Stimulated activated CD8-positive, alpha-beta memory T cell treated with anti-CD3 and anti-CD28 coated beads, Interleukin-15, amount 100 ng/mL, for 1 hour (primary cell): ENCODE measurements at places on chromosomes 7 and 10.

DNA sequence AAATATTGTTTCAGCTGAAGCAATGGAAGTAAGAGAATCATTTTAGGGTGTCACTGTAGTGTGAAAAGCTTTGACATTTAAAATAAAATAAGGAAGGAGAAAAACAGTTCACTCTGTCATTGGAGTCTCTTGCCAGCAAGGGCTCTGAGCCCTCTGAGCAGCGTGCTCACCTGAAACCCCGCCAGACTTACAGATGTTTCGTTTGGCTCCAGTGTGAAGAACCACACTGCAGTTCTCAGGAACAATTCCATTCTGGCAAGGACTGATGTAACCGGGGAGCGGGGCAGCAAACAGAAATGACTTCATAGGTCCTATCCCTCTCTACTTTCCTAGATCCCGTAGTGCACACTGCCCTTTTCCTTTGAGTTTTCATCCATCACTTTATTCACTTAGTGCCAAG lies 164.3 kb downstream of the CELF2 start:
- no peak for DNase-seq

- DNase-seq, result no peak
These were observed 626.9 kb downstream of the ZWINT start for GRCh38 chr10:55734112-55734511.

DNA sequence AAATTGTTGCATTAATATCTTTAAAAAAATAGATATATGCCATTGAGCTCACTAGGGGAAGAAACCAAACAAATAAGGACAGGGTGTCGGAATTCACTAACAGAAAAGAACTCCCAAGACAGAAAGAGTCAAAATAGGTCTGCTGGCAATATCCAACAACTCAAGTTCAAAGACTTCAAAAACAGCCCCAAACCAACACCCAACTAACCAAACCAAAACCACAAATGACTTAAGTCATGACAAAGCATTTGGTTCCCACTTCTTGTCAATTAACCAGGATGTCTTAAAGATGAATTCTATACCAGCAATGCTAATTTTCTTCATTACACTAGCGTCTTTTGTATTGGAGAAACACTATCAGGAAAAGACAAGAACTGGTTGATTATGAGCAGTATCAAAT lies 249.0 kb upstream of the PLXNA4 start:
- no peak for DNase-seq

DNA sequence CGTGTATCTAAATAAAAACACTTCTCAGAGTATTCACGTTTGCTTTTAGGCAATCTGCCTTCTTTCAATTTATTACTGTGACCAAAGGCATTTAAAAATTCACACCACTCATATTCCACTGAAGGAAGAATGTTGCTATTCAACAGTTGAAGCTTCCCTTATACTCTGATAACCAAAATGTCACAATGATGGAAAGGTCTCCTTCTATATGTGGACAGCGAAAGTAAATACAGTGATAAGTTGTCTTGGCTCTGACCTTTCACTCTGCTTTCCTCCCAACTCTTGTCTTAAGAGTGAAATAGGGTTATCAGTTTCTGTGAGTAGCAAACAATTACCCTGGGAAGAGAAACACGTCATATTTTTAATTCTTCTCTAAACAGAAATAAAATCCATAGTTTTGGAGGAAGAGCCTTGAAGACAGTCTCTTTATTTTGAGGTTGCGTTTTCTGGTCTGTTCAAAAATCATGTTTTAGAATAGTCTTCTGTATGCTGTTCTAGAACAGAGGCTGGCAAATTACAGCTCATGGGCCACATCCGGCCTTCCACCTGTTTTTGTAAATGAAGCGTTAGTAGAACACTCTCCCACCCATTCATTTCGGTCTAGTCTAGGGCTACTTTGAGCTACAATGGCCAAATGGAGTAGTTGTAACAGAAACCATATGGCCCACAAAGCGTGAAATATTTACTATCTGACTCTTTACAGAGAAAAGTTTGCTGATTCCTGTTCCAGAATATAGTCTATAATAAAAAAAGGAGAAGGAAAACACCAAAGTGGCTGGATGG lies 41.3 kb downstream of the ETV1 start:
- no peak for DNase-seq

GRCh38 chr10:127945341-127945758 lies 38.4 kb downstream of the PTPRE start:
- no peak for DNase-seq

DNA sequence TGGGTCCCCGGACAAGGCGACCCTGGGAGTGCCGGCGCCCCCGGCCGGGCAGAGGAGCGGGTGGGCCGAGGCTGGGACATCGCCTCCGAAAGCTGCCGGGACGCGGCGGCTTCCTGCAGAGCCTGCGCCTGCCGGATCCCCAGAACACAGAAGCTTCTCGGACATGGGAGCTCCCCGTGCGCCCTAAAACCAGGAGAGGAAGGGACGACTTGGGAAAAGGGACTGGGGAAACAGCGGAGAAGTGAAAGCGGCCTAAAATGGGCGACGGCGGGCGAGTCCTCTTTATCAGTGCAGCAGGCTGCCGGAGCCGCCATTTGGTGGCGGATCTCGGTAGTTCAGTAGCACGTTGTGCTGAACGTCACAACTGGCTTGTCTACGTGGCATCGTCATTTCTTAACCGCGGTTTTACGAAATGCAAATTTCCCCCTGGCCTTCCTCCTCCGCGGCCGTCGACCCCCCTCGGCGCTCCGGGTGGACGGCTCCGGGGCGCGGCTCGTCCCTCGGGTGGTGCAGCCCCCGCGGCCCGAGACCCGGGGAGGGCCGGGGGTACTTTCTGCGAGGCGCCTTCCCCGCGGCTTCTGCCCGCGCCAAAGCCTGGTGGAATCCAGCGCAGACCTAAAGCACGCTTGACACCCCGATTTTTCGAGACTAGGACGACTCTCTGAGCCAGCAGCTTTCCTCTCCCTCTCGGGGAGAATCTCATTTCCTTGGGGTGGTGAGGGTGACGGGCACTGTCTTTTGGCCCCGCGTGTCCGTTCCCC lies 9.9 kb upstream of the SPAG6 start:
- no peak for DNase-seq

GRCh38 chr7:31835471-31835870 lies 148.5 kb downstream of the PPP1R17 start:
- DNase-seq, result no peak

DNA sequence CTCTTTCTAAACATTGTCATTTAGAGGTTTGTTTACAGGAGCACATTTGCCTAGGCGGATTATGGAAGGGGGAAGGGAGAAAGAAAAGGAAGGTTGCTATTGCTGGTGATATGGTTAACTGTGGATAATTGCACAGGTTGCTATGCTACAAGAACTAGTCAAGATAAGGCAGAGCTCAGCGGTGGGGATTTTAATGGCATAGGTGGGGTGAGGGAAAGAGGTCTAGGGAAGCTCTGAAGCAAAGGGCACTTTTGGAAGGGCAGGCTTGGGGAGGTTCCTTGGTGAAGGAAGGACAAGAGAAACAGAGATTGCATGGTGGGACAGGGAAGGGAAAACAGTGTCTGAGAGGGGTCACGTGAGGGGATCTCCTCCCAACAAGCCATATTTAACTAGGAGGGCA lies 19.5 kb downstream of the HYAL4 start:
- DNase-seq, result no peak

DNA sequence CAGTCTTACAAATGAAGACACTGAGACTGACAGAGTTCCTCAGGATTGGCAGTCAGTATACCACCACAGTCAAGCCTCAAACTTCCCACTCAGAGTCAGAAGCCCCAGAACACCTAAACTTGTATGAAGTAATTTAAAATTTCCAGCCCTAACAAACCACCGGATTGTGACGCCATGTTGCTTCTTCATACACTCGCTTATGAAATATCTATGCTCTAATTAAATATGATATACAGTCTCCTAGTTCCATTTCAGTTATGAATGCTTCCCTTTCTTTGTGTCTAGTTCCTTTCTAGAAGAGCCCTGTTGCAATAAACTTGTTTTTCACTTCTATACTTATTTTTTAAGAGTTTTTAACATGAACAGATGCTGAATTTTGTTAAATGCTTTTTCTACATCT lies 172.0 kb upstream of the NOBOX start:
- no peak for DNase-seq

- DNase-seq, result no peak
These were observed 9.2 kb upstream of the SFRP5 start for GRCh38 chr10:97780841-97781617.

GRCh38 chr10:69303632-69304051 lies 25.3 kb downstream of the HK1 start:
- DNase-seq, result no peak

GRCh38 chr10:89332123-89332633 lies 4.4 kb downstream of the IFIT3 start:
- DNase-seq, result no peak

GRCh38 chr10:70459061-70459773 lies 17.7 kb upstream of the NODAL start:
- DNase-seq, result no peak

DNA sequence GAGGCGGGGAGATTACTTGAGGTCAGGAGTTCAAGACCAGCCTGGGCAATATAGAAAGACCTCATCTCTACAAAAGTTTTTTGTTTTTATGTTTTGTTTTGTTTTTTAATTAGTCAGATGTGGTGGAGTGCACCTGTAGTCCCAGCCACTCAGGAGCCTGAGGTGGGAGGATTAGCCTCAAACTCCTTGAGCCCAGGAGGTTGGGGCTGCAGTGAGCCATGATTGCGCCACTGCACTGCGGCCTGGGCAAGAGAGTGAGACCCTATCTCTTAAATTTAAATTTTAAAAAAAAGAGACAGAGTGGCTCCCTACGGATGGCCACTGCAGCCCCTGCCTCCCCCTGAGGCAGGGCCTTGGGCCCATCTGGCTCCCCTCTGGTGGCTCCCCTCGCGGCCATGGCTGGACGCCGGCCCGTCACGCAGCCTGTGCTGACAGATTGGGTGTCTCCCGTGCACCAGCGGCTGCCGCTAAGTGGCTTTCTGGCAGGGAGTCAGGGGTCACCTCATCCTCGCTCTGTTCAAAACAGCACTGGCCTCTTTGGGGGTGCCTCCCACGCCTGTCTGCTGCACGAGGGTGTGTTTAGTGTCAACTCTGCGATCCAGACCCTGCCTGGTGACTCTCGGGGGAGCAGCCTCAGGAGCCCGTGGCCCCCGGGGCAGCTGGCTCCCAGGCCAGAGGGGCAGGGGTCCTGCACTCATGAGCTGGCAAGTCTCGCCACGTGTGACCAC lies 44.4 kb upstream of the ELN start:
- DNase-seq, result no peak

- DNase-seq, result no peak
These were observed 695 bp upstream of the RBM28 start for GRCh38 chr7:128344431-128344774.

DNA sequence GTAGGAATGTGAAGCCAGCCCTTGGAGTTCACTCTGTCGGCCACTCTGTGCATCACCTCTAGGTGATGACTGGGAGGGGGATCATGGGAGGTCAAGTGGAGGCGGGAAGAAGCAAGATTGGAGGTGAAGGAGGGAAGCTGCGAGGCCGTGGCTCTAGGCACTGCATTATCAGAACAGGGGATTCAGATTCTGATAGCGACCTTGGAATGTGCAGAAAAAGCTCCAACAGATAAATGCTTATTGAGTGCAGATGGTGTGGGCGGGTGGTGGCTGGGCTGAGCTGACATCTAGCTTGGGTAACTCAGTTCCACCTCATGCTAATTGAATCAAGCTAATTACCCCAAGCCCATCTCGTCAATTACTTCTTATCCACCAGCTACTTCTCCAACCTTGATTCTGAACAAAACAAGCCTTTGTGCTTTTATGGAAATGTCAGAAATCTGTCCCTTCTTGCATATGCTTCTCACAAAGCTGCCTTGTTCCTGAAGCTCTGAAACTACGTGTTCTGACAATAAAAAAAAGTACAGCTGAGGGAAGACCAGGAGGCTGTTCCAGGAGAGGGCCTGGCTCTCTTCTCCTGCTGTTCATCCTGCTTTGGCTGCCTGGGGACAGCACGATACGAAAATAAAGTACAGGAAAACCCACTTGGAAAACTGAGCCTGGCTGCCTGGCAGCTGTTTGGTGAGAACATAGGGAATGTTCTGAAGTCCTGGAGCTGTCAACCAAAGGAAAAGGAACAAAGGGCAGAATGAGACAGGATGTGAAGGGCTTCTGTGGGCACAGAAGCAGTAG lies 27.5 kb downstream of the STRA8 start:
- no peak for DNase-seq

- DNase-seq, result no peak
These were observed 468.6 kb downstream of the XPNPEP1 start for GRCh38 chr10:109454691-109455090.

GRCh38 chr10:101063548-101064414 lies 2.0 kb downstream of the KAZALD1 start:
- no peak for DNase-seq

- DNase-seq, result no peak
These were observed 3.6 kb downstream of the PDSS1 start for GRCh38 chr10:26700884-26701630.

GRCh38 chr10:88150339-88150738 lies 286.9 kb downstream of the PTEN start:
- DNase-seq, result no peak

GRCh38 chr7:85659364-85659763 lies 472.5 kb upstream of the SEMA3D start:
- DNase-seq, result no peak

DNA sequence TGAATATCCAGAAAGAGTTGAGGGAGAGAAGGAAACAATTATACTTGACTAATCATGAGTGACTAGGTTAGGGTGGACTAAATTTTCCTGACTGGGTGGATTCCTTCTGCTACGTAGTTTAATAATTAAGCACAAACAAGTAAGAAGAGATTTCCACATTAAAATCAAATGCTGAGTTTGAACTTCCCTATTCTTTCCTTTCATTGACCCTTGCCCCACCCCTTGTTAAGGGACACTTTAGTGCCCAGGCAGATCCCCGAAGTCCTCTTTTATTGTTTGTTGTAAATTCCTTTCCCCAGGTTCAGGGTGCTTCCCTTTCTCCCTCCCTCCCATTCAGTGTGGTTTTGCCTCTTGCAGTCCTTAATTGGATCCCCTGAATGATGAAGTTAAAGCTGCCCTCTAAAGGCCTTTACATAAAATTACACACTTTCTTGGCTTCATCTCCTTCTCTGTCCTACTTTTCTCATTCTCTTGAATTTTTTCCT lies 8.8 kb upstream of the SPAM1 start:
- DNase-seq, result no peak

DNA sequence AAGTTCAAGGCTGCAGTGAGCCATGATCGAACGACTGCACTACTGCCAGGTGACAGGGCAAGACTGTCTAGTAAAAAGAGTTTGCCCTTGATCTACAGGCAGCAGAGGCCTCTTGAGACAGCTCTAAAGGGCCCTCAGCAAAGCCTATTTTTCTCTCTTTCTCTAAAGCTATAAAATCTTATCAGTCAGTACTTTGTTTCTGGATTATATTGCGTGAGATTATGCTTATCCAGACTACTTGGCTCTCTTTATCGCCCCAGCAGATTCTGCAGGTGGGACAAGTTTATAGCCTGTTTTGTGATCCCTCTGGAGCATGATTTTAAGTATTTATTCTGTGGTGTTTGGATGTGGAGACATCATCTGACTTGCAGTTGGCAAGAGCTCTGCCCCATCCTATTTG lies 2.7 kb downstream of the RPP38 start:
- no peak for DNase-seq
